Stimulated activated CD4-positive, alpha-beta T cell treated with anti-CD3 and anti-CD28 coated beads, Interleukin-2, amount 100 ng/mL, for 48 hours (primary cell): ENCODE measurements at places on chromosomes 3 and 15.

GRCh38 chr15:57549935-57550334 is 41.8 kb upstream of the MYZAP start:
- no peak for DNase-seq

DNA sequence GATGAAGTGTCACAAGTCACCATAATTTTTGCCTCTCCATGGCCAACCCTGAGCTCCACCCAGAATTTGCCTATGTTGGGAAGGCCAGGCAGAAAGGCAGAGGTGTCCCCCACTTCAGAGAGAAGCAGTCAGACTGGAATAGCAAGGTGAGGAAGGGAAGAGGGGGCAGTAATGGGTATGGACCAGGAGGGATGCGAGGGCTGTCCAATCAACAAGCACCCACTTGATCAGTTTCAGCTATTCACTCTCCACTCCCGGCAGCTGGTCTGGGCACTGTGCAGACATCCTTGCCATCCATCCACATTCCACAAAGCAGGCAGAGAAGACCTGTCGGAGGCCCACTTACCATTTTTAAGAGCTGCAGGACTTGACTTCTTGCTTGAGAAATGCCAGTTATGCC is 43.5 kb upstream of the CTNNB1 start:
- DNase-seq, result no peak

- no peak for DNase-seq
These were observed 103.6 kb upstream of the CTNNB1 start for GRCh38 chr3:41095702-41096101.

DNA sequence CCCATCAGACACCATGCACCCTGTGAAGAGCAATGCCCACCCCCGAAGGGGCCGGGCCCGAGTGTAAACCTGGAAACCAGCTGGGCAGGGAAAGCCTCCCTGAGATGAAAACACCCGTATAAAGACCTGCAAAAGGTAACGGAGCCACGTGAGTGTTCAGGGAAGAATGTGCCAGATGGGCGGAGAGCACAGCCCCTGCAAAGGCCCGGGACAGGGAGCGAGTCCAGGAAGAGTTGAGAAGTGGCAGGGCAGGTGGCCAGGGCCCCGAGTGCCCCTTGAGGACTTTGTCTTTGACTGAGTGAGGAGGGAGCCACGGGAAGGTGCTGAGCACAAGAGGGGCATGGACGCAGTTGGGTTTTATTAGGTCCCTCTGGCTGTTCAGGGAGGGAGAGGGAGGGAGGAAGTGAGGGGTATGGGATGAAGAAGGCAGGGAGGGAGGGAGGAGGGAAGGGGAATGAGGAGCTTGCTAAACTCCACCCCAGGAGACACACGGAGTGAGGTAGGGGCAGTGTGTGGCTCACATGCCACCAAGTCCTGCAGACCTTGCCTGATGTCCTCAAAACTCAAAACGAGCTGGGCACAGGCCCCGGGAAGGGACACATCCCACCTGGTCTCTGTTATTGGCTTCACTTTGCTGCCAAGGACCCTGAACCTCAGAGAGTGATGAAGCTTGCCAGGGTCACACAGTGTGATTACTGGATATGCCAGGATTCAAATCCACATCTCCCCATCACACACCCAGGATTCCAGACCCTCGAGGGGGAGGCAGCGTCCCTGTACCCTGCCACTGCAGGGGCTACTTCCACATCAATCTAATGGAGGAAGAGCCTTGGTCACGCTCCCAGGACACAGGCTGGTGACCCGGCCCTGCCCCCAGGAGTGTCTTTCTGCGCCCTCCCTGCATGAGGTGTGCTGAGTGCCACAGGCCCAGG is 49.1 kb upstream of the IQSEC1 start:
- no peak for DNase-seq
